SHP77 (cell line): ENCODE measurements at places on chromosomes 2 and 18.

DNA sequence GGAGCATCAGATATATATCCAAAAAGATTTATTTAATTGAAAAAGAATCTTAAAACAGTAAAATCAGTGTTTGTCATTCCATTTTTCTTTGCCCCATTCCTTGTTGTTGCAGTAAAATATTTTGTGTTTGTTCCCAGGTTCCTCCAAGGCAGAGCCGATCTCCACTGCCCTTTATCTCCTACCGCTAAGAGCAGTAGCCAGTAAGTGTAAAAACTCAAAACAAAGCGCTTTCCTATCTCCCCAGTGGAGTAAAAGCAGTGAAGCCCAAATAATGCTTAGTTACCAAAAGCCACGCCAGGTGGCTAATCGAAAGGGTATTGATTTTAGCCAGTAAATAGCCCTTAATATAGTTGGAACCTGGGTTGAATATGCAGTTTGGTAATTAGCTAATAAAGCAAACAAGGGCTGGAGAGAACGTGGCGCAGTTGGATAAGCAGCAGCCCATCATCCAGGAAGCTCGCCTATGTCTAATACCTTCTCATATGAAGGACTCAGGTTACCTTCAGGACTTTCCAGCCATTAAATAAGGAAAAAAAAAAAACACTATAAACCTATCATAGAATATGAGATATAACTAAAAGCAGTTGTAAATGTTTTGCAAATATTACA is 12.4 kb upstream of the GPD2 start:
- DNase-seq: no peak

DNA sequence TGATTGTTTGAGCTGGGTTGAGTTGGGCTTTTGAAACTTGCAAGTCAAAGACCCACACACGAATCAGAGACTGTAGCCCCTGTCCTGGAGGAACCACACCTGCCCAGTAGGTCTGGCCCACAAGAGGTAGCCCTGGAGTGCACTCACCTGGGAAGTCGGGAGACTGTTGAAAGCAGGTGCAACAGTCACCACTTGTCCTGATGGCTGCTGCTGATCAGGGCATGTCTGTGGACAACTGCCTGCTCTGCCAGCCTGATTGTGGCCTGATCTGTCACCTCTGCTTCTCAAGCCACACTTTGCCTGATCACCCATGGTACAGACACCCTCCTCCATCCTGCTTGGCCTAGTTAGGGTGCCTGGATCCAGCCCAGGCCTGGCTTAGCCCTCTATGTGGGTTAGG is 105.0 kb upstream of the HAAO start:
- no peak for DNase-seq

DNA sequence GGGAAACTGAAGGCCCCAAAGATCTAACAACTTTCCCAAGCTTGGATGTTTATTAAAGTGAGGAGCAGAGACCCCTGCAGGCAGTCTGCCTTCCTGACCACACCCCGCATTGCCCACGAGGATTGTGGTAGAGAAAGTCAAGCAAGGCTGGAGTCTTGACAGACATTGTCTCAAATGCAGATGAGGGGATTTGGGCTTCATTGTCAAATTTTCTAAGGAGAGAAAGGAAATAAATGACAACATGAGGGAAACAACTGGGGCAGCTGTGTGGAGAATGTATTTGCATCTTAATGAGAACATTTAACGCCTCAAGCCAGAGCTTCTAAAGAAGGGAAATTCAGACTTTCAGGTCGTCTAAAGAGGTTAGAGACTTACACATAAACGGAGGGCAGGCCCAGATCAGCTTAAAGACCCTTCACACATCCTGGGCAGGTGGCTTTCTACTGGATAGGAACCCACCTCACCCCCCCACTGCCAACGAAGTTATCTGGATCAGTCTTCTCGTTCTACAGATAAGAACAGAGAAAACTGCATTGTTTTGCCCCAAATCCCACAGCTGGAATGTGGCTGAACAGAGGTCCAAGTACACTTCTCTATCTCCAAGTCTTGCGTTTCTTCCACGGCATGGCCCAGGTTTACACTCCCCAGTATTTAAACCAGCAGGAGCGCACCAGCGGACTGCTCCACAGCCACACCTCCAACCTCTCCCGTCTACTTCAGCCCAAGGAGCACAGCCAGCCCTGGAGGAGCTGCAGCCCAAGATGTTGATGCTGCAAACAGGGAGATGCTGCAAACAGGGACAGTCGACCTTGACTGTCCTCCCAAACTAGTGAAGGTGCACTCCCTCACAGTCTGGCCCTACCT is 16.2 kb upstream of the SCG2 start:
- DNase-seq: no peak

GRCh38 chr2:65351234-65351947 is 81.0 kb downstream of the SPRED2 start:
- no peak for DNase-seq

DNA sequence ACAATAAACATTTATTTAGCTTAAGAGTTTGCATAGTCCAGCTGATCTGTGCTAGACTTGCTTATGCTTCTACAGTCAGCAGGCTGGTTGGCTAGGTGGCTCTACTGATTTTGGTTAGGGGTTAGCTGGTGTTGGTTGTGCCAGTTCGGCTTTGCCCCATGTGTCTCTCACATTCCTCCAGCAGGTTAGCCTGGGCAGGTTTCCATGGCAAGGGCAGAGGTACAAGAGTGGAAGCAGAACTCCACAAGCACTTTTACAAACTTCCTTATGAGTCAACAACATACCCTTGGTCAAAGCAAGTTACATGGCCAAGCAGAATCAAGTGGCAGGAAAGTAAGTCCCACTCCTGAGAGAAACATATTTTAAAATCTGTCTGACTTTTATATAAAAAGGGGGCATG is 82.3 kb downstream of the SS18 start:
- no peak for DNase-seq

GRCh38 chr18:30280186-30280585 is 762.4 kb downstream of the DSC3 start:
- no peak for DNase-seq
